Tibial nerve (tissue), 4 donors: ENCODE measurements at places on chromosomes 2 and 18. TPM values are rescaled to one million over a fixed set of nuclear protein-coding genes. Genes with fewer than 3 reads are reported as not detected.

LIMS4 gene
- 7.3 TPM for total RNA-seq

REG3G gene
- total RNA-seq = not detected

RND3 gene
- 21.8 TPM for total RNA-seq

STPG4 gene
- total RNA-seq = 0.30 TPM

SCG2 gene
- total RNA-seq = 0.30 TPM

- DNase-seq = peak; percentile 20
Measured at GRCh38 chr18:79246309-79247108, 149.2 kb upstream of the NFATC1 start.

DNA sequence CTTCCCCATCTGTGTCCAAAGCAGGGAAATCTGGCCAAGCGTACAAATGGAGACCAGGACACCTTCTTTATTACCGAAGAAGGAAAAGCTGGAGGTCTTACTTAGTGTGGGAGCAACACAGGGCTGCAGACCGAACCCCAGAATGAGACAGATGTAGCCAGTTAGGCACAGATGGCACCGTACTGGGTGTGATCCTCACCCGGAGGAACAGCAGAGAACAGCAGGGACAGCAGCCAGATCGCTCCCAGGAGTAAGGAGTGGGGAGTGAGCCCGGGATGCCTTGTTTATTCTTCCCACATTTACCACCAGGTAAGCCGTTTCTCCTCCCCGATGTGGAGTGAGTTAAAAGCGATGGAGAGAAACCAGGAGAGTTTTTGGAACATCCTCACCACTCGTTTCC lies 150.7 kb upstream of the SPRED2 start:
- DNase-seq = no peak

DNA sequence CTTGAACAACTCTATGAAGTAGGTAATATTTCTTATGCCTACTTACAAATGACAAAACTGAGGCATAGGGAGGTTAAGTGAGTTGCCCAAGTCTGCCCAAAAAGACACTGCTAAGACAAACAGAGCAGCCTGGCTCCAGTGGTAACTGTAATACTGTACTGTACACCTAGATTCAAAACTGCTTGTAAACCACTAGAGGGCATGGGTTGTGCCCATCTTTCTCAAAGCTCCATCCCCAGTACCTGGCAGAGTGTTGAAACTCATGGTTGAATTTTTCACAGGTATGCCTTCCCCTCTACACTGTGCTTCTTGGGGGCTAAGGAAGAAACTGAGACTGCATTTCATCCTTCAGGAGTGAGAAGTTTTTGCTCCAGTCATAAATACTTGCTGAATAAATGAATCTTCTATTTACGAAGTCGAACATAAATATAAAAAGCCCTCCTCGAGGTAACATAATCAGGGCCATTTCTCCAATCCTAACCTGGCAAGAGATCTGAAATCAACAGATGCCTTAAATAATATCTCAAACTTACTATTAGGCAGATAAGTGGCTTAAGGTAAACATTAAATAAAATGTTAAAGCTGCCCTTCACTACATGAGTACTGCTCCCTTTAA lies 2.0 kb downstream of the PPP4R1 start:
- DNase-seq = no peak

- DNase-seq = peak; percentile 4
Measured at GRCh38 chr2:92073036-92073814, 2798.0 kb upstream of the TEKT4 start.

DNA sequence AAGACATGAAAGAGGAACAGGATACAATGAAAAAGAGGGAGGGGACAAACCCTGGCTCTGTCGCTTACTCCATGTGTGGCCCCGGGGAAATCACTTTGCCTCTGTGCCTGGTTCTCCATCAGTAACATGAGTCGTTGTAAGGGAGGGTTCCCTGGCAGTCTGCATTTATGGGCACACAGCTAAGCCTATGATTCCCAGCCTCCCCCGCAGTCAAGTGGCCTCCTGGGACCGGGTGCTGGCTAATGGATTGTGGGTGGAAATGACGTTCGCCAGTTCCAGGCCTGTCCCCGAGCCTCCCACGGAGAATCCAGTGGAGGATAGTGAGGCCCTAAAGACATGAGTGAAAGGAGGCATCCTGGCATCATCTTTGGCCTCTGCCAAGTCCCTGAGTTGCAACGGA lies 42.7 kb downstream of the SFXN5 start:
- no peak for DNase-seq

GRCh38 chr2:140057928-140058327 lies 1277.7 kb upstream of the NXPH2 start:
- no peak for DNase-seq

- DNase-seq = no peak
Measured at GRCh38 chr2:9556121-9556743, 602 bp upstream of the ADAM17 start.

GRCh38 chr2:142134911-142135310 lies 4.1 kb upstream of the LRP1B start:
- DNase-seq = no peak

DNA sequence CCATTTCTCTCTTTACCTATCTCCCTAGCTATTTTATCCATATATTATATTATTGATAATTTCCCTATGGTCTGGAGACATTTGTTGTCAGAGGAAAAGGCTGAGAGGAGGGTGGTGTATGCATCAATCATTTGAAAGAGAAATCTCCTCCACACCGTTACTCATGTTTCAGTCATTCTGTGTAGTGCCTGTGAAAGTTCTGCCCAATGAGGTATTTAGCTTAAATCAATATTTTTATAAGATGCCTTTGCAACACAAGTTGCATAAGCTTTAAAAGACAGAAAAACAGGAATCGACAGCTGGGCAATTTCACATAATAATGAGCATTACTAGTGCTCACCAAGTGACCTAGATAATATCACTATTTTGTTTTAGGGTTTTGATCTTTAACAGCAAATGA lies 363.7 kb upstream of the FSIP2 start:
- no peak for DNase-seq

GRCh38 chr2:201148434-201148990 lies 32.5 kb downstream of the CFLAR start:
- DNase-seq = no peak

DNA sequence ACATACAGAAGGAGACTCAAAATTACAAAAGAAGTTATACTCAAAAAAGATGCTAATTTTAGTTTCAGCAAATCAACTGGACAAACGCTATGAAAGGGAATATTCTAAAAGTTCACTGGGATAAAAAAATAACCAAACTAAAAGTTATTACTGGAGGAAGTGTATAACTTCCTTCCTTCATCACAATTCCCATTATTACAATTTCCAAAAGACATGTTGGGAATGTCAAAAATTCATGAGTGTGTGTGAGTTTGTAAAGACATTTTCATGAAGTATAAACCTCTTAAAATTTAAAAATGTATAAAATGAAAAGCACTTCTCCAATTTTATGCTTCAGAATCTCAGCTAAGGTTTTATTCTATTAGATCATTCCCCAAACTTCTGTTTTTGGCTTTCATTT lies 67.8 kb downstream of the MERTK start:
- DNase-seq = no peak
